CD4-positive, alpha-beta T cell treated with Interleukin-17A for 4 hours (primary cell): ENCODE measurements at places on chromosomes 13 and 19.
A peak's percentile ranks its signal among the peaks of the same experiment; 100 is the strongest.

- DNase-seq, result no peak
Measured at GRCh38 chr13:113794764-113795173, 35.7 kb downstream of the TMEM255B start.

GRCh38 chr13:99605420-99606323 is 104.4 kb downstream of the TM9SF2 start:
- DNase-seq, result peak; percentile 72

DNA sequence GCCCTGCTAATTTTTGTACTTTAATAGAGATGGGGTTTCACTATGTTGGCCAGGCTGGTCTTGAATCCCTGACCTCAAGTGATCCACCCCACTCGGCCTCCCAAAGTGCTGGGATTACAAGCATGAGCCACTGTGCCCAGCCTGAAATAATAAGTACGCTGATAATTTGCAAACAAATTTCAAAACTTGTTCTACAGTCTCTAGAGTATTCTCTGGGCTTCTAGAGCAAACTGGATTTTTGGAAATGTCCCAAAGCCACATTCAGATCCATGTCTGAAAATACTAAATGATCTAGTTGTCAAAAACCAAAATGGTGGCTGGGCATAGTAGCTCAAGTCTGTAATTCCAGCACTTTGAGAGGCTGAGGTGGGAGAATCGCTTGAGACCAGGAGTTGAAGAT is 39.9 kb upstream of the PSPC1 start:
- DNase-seq, result no peak

- DNase-seq, result no peak
Measured at GRCh38 chr19:11931051-11931450, 6.1 kb downstream of the ZNF700 start.

- peak; percentile 87 for DNase-seq
Measured at GRCh38 chr19:39402346-39403300, 4.0 kb upstream of the ZFP36 start.

- DNase-seq, result no peak
Measured at GRCh38 chr13:107099661-107100060, 531.7 kb upstream of the ARGLU1 start.

- no peak for DNase-seq
Measured at GRCh38 chr19:28744014-28744413, 468.9 kb downstream of the UQCRFS1 start.

DNA sequence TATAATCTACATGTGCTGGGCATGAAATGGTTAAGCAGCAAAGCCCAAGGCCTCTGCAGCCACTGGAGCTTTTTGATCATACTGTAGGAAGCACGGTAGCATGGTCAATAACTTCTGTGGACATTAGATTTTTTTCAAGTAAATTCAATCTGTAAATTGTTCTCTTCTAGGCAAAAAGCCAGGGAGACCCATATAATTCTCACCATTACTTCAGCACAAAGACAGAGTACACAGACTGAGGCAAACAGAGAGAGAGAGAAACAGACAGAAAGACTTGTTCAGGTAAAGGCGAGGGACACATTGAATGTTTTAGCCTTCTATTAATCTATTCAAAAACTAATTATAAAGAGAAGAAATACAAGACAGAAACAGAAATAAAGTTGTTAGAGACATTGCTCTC is 349.4 kb downstream of the RFC3 start:
- no peak for DNase-seq

- DNase-seq, result no peak
Measured at GRCh38 chr19:43552616-43553015, 19.6 kb downstream of the ZNF575 start.

- no peak for DNase-seq
Measured at GRCh38 chr13:25699600-25699999, 327.8 kb downstream of the ATP8A2 start.

DNA sequence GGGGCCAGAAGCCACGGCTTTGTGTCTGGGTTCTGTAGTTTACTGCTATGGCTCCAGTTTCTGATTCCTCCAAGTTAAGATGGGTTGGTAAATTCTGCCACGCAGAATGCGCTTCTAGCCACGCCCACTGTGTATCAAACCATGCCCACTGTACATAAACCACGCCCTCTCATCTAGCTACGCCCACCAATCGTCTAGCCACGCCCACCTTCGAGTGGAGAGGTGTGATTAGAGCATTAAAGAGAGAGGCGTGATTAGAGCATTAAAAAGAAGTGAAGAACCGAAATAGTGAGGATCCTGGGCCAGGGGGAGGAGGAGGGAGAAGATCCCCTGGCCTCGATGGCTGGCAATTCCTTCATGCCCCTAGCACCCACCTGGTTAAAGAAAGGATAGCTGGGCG is 43.7 kb upstream of the ADGRE5 start:
- peak; percentile 45 for DNase-seq

GRCh38 chr19:6250024-6250615 is 29.7 kb downstream of the MLLT1 start:
- DNase-seq, result no peak

GRCh38 chr19:14470031-14470876 is 4.9 kb downstream of the PTGER1 start:
- DNase-seq, result no peak

- DNase-seq, result no peak
Measured at GRCh38 chr19:5337126-5337525, 3.5 kb downstream of the PTPRS start.

DNA sequence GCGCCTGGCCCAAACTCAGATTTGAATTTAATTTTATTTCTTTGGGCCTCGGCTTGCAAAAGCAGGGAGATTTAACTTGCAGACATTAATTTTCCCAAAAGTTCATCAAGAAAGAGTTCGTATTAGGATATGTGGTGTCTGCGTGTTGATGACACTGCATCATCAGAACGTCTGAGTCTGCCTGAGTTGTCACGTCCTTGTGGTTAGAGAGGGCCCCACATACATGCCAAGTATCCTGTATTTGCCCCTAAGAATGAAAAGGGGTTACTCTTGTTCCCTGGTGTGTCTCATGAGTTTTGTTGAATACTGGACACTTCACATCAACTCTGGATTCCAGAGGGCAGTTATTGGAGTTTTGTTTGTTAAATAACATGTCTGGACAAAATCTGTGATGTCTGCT is 5.6 kb upstream of the TEX29 start:
- no peak for DNase-seq

DNA sequence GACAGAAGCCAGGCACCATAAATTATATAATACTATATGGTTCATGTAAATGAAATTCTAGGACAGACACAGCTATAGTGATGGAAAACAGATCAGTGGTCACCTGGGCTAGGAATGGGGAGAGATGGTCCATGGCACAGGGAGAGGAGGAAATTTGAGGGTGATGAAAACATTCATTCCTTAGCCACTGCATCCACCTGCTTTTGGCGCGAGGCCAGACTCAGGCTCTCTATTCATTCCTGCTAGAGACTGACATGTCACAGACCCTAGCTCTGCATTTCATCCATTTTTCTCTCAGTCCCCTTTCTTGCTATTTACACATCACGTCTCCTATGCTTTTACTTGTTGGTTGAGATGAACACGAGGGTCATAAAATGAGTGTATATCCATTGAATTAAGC is 628.3 kb upstream of the SLC10A2 start:
- DNase-seq, result no peak

GRCh38 chr19:48445256-48445605 is 552 bp upstream of the GRWD1 start:
- DNase-seq, result no peak

DNA sequence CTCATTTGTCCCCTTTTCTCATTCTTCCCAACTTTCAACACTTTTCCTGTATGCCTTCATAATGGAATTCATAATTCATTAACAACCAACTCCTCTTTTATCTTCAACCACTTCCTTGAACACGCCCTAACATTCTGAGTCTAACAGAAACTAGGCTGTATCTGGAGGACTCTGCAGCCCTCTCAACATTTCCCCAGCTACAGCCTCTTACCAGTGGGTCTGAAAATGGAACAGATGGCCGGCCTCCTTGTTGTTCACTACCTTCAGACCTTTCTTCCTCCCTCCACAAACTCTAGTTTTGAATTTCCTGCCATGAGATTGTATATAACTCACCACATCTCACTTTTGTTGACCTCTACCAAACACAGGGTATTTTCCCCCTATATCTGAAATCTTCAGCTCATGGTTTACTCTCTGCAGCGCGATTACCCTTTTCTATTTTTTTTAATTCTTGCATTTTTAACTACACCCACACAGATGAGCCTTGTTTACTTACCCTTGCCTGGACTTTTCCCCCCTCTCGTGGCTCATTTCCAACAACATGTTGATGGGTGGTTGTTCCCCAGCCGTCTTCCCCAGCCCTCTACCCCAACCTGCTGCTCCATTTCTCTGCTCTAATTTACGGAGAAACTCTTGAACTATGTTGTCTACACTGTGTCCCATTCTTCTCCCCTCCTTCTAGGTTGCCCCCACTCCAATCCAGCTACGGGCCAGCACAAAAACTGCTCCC is 846 bp downstream of the ZNF790 start:
- no peak for DNase-seq

- no peak for DNase-seq
Measured at GRCh38 chr13:95155504-95155903, 145.7 kb downstream of the ABCC4 start.

DNA sequence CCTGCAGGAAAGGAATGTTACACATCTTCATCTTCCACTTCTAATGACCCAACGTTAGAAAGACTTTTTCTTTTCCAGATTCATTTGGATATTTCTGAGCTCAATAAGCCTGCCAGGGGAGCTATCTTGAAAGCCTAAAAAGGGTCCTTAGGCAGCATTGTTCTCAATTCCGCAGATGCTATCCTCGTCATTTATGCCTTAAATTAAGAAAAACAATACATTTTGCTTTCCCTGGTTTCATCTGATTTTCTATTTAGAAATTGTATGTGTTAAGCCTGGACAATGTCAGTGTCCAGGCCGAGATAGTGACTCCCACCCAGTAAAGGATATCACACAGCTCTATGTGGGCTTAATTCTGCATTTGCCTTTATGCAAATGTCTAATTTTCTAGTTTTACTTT is 721.3 kb downstream of the DIAPH3 start:
- no peak for DNase-seq

DNA sequence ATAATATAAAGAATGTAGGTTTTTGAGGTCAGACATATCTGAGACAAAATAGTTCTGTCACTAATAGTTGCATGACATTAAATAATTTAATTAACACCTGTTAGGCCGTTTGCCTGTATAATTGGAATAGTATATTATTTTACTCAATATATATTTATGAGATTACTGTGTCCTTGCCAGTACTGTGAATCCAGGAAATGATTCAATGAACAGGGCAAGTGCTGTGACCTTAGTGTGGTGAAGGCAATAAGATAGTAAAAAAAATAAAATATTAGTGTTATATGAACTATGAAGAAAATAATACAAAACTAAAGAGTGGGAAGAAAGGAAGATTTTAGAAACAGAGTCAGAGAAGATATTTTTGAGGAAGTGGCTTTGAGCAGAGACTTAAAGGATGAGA is 403.7 kb downstream of the PCDH9 start:
- DNase-seq, result no peak

- no peak for DNase-seq
Measured at GRCh38 chr13:75725736-75726135, 89.6 kb downstream of the LMO7 start.

DNA sequence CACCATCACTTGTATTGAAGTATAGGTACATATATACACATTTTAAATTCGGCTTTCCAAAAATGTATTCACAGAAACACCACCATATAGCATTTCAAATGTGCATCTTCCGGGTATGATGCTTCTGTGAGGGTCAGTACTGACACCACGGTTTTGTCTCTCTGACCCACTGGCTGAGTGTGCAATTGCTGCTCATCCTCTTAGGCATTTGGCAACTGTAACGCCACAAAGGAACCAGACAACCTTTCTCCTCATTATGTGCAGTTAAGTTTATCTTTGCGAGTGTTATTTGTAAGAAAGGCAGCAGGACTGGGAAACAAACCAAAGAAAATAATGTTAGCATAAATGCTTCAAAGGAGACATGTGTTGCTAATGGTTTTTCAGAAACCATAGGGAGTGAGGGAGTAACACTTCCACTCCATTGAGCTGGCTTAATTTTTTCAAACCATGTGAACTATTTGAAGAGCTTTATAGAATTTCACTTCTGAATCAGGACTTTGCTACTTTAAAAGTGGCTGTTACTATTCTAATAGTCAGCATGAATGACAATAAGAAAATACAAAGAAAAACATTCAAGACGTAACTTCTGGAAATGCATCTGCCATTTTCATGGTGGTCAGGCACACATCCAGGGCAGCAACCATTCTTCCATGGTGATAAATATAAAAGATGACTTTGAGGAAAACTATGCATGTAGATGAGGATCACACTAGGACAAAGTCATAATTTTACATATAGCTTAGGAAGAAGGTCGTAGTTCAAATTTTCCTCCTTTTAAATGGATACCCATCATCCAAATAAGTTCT is 423.3 kb downstream of the MZT1 start:
- no peak for DNase-seq

- no peak for DNase-seq
Measured at GRCh38 chr13:35534343-35534742, 57.9 kb upstream of the MAB21L1 start.

DNA sequence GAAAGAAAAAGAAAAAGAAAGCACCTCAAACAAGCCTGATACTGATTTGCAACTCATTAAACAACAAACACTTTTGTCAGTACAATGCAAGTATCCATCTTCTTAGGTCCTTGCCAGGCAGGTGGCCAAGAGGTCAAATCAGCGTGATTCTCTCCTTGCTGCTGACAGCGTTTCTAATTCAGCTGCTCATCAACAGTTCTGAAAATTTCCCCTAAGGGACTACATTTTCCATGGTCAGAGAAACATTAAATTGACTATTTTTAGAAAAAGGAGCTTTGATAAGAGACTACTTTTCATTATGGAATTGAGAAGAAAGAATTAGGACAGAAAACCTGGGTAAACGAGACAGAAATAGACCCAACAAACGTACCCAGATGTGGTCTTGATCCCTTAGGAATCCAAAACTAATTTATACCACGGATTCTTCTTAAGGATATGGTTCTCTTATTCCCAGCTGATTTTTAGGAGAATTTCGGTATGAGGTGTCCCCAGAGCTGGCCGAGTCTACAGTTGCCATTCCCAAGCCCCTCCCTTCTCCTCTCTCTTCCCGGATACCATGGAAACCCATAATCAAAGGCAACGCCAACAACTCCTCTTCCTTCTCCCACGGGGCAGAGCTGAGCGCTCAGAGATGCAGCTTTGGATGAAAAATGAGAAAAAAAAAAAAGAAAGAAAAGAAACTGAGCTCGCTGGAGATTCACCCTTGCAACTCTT is 29.5 kb upstream of the CEBPG start:
- DNase-seq, result no peak

DNA sequence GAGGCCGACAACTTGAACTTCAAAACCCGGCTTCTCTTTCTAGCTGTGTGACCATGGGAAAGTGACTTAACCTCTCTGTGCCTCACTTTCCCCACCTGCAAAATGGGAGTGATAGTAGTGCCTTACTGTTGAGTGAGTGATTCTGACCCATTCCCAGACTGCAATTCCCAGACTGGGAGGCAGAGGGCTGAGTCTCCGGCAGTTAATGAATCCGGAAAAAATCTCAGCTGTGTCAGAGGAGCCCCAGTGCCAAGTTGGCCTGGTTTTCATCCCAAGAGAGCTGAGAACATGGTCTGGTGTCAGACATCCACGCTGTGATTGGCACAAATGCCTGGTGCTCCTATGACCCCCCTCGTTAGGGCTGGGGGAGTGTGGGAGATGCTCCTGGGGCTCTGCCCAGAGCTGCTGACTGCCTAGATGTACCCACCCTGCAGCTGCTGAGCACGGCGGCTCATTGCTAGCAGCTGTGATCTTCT is 50.0 kb downstream of the PIN1 start:
- no peak for DNase-seq

GRCh38 chr13:31227870-31228269 is 28.1 kb downstream of the B3GLCT start:
- no peak for DNase-seq

- DNase-seq, result no peak
Measured at GRCh38 chr13:50141375-50141975, 126.2 kb downstream of the KCNRG start.

GRCh38 chr13:50124536-50125303 is 109.5 kb downstream of the KCNRG start:
- peak; percentile 98 for DNase-seq
